ENCODE measurements at places on chromosomes 1 and 21. TPM values are rescaled to one million over a fixed set of nuclear protein-coding genes. Genes with fewer than 3 reads are reported as not detected.

DNA sequence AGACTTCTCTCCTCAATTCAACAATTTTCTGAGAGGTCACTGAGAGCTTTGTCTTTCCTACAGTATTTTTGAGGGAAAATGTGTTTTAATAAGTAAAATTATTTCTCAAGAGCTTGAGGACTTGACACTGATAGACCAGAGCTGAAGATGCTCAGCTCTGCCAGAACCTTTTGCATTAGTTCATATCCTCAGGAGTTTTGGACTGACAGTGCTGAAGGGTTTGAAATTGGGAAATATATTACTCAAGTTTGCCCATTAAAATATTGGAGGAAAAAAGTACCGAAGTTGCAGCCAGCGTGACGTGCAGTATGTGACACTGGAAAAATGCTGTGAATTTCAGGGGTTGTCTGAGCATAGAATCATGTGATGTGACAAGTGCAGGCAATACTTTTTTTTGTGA, 346.6 kb upstream of the DPYD start:
- H3K4me1 ChIP-seq, result no peaks in the 10 kb centered on the region
- H3K36me3 ChIP-seq, result no peaks in the 10 kb centered on the region
- no peak overlapping the region for H3K4me3 ChIP-seq
- DNase-seq, result no peak

DNA sequence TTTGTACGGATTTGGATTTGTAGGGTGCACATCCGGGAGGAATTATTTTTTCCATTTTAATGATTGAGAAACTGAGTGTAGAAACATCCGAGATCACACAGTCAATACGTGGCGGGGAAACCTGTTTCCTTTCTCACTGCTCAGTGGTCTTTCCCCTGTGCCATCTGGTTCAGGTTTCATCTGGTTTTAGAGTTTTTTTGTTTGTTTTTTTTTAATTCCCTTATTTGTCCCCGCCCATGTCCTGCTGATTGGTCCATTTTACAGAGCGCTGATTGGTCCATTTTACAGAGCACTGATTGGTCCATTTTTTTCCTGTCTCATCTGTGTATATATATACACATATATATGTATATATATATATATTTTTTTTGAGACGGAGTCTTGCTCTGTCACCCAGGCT, 6.0 kb downstream of the TRPM2 start:
- H3K27ac ChIP-seq, result no peak overlapping the region
- DNase-seq, result no peak
- H3K4me3 ChIP-seq, result no peak overlapping the region

GRCh38 chr1:152501704-152502103, 8.9 kb upstream of the LCE5A start:
- H3K36me3 ChIP-seq, result no peaks in the 10 kb centered on the region
- H3K4me1 ChIP-seq, result no peaks in the 10 kb centered on the region

- H3K27ac ChIP-seq, result no peak overlapping the region
- no peaks in the 10 kb centered on the region for H3K36me3 ChIP-seq
- H3K4me3 ChIP-seq, result no peak overlapping the region
- H3K27me3 ChIP-seq, result peaks cover 6% of the 10 kb centered on the region
- DNase-seq, result no peak
Observed at GRCh38 chr1:68107771-68108170, 57.3 kb upstream of the DIRAS3 start.

GRCh38 chr1:166159656-166160055, 7.1 kb downstream of the FAM78B start:
- H3K27me3 ChIP-seq, result peaks cover 6% of the 10 kb centered on the region
- H3K27ac ChIP-seq, result no peak overlapping the region
- H3K4me1 ChIP-seq, result no peaks in the 10 kb centered on the region
- no peaks in the 10 kb centered on the region for H3K36me3 ChIP-seq

DNA sequence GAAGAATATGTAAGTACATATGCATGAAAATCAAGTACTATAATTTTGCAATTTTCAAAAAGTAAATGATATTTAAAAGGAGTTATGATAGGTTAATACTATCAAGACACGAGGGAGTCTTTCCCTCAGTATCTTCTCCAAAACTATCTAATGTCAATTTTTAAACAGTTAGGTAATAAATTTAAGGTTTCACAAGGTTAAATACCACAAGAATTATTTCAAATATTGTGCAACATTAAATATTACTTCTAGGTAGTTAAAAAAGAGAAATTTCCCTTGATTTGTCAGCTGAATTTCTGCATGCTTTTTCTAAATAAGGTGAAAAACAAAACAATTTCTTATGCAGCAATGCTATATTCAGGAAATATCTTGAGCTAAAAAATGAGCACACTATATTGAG, 3.5 kb downstream of the CFHR5 start:
- H3K4me1 ChIP-seq, result no peaks in the 10 kb centered on the region
- H3K36me3 ChIP-seq, result no peaks in the 10 kb centered on the region
- H3K4me3 ChIP-seq, result no peak overlapping the region
- no peaks in the 10 kb centered on the region for H3K27me3 ChIP-seq

DNA sequence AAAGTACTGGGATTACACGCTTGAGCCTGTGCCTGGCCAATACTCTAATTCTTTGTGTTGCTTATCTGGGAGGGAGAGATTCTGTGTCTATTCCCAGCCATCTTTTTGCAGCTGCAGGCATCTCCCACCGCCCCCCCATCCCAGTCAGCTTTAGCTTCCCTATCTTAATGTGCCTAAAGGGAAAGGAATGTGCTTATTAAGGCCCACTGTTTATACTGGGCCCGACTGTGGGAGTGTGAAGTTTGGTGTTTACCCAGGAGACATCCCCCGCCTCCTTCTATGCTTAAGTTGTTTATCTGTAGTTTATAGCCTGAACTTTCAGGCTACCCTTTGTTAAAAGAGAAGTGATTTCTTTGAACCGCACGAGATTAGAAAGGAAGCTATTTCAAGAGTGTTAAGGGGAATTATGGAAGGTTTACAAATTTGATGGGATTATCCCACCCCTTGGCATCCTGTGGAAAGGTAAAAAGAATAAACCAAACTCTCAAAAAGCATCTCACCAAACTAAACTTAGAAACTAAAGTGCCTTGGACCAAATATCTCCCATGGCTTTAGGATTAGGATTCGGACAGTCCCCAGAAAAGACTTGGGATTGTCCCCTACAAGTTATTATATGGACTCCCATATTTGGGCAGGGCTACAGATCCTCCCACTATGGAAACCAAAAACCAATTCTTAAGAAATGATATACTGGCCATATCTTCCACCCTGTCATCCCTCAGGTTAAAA, 25.5 kb upstream of the ZNF496 start:
- H3K4me1 ChIP-seq, result no peaks in the 10 kb centered on the region
- no peaks in the 10 kb centered on the region for H3K27me3 ChIP-seq
- no peak overlapping the region for H3K4me3 ChIP-seq
- no peak for DNase-seq

GRCh38 chr1:33222381-33222780, 33.9 kb upstream of the ZNF362 start:
- no peak overlapping the region for H3K4me3 ChIP-seq
- peaks cover 2% of the 10 kb centered on the region for H3K4me1 ChIP-seq
- no peaks in the 10 kb centered on the region for H3K36me3 ChIP-seq

- H3K4me1 ChIP-seq, result peaks cover 34% of the 10 kb centered on the region
- H3K4me3 ChIP-seq, result no peak overlapping the region
- H3K36me3 ChIP-seq, result no peaks in the 10 kb centered on the region
- H3K27ac ChIP-seq, result no peak overlapping the region
- DNase-seq, result peak; percentile 70
Observed at GRCh38 chr1:211323156-211324063, 3.2 kb upstream of the TRAF5 start.

DNA sequence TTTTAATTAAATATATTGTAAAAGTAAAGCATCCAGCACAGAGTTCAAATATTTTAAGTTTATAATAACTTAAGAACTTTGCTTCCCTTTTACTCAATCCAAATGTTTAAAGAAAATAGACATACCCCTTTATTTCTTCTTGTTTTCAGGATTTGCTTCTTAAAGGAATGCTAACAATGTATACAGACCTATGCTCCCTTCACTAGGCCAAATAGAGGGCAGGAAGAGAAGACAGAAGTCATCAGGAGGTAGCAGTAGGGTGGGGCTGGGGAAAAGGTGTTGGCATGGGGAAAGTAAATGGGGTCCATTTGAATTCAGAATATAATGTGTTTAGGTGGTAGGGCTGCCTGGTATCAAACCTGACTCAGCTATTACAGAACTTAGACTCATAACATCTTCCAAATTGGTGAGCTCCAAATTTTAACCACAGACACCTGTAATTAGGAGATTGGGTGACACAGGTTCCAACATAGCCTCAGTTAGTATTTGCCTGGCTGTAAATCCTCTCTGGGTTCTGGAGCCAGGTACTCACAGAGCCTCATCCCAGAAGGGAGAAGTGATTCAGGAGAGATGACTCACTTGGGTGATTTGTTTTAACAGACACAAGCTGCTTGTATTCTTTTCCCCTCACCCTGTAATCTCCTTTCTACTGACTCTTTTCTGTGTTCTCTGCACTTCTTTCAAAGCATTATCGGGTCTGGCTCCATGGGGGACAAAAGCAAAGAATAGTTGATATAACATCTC, 60.1 kb upstream of the DUSP10 start:
- no peaks in the 10 kb centered on the region for H3K27me3 ChIP-seq
- no peak for DNase-seq
- H3K27ac ChIP-seq, result no peak overlapping the region
- no peak overlapping the region for H3K4me3 ChIP-seq

GRCh38 chr21:34840693-34841092, 171.9 kb downstream of the CLIC6 start:
- H3K4me1 ChIP-seq, result peaks cover 27% of the 10 kb centered on the region
- H3K36me3 ChIP-seq, result peaks cover 77% of the 10 kb centered on the region
- H3K27me3 ChIP-seq, result no peaks in the 10 kb centered on the region
- no peak overlapping the region for H3K4me3 ChIP-seq
- DNase-seq, result no peak

DNA sequence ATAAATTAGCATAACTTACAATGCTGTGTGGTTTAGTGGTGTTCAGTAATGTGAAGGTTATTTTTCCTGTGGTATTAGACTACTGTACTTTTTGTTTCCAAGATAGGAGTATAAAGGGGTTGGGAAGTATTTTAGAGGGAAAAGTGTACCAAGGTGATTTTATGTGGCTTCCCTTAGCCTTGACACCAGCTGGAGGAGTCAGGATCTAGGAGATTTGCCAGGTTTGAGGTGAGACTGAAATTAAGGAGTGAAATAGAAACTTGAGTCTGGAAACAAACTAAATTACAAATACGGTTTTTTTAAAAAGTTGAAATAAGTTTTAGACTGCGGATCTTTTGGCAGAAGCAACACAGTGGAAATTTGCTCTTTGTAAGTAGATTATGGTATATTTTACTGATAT, 32.3 kb downstream of the COG2 start:
- H3K27ac ChIP-seq, result no peak overlapping the region
- DNase-seq, result no peak
- no peaks in the 10 kb centered on the region for H3K27me3 ChIP-seq
- H3K4me1 ChIP-seq, result no peaks in the 10 kb centered on the region

- H3K4me3 ChIP-seq, result no peak overlapping the region
- no peaks in the 10 kb centered on the region for H3K27me3 ChIP-seq
- H3K36me3 ChIP-seq, result no peaks in the 10 kb centered on the region
- H3K4me1 ChIP-seq, result no peaks in the 10 kb centered on the region
- H3K27ac ChIP-seq, result no peak overlapping the region
- DNase-seq, result no peak
Observed at GRCh38 chr1:86370601-86371022, 25.5 kb downstream of the ODF2L start.

- H3K27ac ChIP-seq, result no peak overlapping the region
- no peaks in the 10 kb centered on the region for H3K4me1 ChIP-seq
- H3K4me3 ChIP-seq, result no peak overlapping the region
- no peaks in the 10 kb centered on the region for H3K27me3 ChIP-seq
- no peak for DNase-seq
- no peaks in the 10 kb centered on the region for H3K36me3 ChIP-seq
Observed at GRCh38 chr1:27027575-27028250, 15.1 kb upstream of the TENT5B start.

GRCh38 chr1:40020447-40021085, 20.0 kb upstream of the CAP1 start:
- no peak overlapping the region for H3K27ac ChIP-seq
- no peak overlapping the region for H3K4me3 ChIP-seq
- H3K4me1 ChIP-seq, result no peaks in the 10 kb centered on the region
- no peaks in the 10 kb centered on the region for H3K36me3 ChIP-seq

DNA sequence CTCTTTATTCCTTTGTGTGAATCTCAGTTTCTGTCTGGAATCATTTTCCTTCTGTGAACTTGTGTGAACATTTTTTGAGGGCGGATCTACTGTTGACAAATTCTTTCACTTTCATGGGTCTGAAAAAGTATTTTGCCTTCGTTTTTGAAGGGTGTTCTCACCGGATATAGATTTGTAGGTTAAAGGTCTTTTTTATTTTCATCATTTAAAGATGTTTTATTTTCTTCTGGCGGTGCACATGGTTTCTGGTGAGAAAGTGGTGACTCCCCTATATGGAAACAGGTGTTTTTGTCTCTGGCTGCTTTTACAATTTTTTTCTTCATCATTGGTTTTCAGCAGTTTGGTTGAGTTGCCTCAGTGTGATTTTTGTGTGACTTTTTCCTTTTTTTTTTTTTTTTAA, 94.9 kb downstream of the DYRK1A start:
- no peak overlapping the region for H3K4me3 ChIP-seq
- H3K27me3 ChIP-seq, result no peaks in the 10 kb centered on the region
- peaks cover 43% of the 10 kb centered on the region for H3K4me1 ChIP-seq
- H3K36me3 ChIP-seq, result no peaks in the 10 kb centered on the region

- H3K4me1 ChIP-seq, result peaks cover 56% of the 10 kb centered on the region
- no peaks in the 10 kb centered on the region for H3K27me3 ChIP-seq
- no peak for DNase-seq
- H3K27ac ChIP-seq, result no peak overlapping the region
- no peaks in the 10 kb centered on the region for H3K36me3 ChIP-seq
- H3K4me3 ChIP-seq, result no peak overlapping the region
Observed at GRCh38 chr1:10508511-10508951, 33.8 kb downstream of the PEX14 start.

- H3K4me3 ChIP-seq, result peak overlapping the region; percentile 35
- peak overlapping the region; percentile 37 for H3K27ac ChIP-seq
- H3K36me3 ChIP-seq, result peaks cover 23% of the 10 kb centered on the region
- peaks cover 89% of the 10 kb centered on the region for H3K4me1 ChIP-seq
- peak; percentile 70 for DNase-seq
Observed at GRCh38 chr1:206909161-206909882, 12.1 kb downstream of the IL24 start.

DNA sequence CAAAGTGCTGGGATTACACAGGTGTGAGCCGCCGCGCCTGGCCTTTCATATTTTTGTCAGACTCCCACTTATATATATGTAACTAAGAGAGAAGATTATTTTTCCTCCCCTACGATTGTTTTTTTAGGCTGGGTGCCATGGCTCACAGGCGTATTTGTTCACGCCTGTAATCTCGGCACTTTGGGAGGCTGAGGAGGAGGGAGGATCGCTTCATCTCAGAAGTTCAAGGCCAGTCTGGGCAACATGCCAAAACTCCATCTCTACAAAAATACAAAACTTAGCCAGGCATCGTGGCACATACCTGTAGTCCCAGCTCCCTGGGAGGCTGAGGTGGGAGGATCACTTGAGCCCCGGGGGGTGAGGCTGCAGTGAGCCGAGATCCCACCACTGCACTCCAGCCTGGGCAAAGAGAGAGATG, 23.9 kb upstream of the ITLN2 start:
- no peak for DNase-seq
- H3K4me1 ChIP-seq, result peaks cover 11% of the 10 kb centered on the region
- no peak overlapping the region for H3K27ac ChIP-seq
- no peak overlapping the region for H3K4me3 ChIP-seq
- no peaks in the 10 kb centered on the region for H3K36me3 ChIP-seq

- H3K27me3 ChIP-seq, result no peaks in the 10 kb centered on the region
- no peaks in the 10 kb centered on the region for H3K4me1 ChIP-seq
- H3K4me3 ChIP-seq, result no peak overlapping the region
- no peak for DNase-seq
Observed at GRCh38 chr1:87072904-87073303, 158.5 kb downstream of the HS2ST1 start.

Gene SH2D2A
- total RNA-seq, result 66.8 TPM

Gene RGS5
- total RNA-seq, result 3.4 TPM

Gene TRIM58
- 0.21 TPM for total RNA-seq

Gene RYR2
- 0.19 TPM for total RNA-seq

Gene C8B
- total RNA-seq, result 0.12 TPM

Gene SDE2
- 36.1 TPM for total RNA-seq

Gene GBP4
- total RNA-seq, result 24.7 TPM

Data from T-cell (primary cell).